ENCODE measurements at places on chromosomes 6 and 20.
A peak's percentile ranks its signal among the peaks of the same experiment; 100 is the strongest.

GRCh38 chr20:38393259-38393658 lies 41.9 kb downstream of the SNHG17 start:
- DNase-seq = no peak

DNA sequence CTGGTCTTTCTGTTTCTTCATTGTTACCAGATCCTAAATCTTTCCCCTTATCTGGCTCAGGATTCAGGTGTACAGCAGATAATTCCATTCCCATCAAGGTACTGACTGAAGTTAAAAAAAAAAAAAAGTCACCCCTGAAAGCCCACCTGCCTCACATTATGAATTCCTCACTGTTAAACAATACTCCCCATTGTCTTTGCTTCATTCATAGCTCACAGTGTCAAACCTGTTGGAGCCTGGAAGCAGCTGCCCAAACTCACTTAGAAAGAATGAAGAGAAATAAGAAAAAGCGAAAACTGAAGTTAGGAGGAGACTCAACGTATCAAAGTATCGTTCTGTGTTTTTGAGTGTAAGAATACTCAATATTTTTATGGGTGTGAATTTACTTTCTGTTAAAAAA lies 1.8 kb upstream of the DCBLD1 start:
- no peak for DNase-seq

DNA sequence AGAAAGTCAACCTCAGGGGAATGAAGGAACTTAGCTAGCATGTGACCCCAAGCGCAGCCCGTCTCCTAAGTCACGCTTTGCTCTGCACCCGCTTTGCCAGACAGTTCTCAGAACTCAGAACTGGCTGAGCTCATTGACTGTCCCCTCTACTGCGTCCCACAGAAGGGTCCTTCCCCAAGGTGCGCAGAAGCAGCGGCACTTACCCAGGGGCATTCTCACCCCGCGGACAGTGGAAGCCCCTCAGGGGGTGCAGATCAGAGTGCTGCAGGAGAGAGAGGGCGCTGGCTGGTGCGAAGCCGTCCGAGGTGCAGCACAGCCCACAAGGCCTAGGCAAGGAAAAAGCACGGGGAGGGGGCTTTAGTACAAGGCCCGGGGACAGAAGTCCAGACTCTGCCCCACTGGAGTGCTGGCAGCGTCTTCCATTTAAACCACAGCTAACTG lies 807 bp downstream of the SNHG17 start:
- DNase-seq = no peak

DNA sequence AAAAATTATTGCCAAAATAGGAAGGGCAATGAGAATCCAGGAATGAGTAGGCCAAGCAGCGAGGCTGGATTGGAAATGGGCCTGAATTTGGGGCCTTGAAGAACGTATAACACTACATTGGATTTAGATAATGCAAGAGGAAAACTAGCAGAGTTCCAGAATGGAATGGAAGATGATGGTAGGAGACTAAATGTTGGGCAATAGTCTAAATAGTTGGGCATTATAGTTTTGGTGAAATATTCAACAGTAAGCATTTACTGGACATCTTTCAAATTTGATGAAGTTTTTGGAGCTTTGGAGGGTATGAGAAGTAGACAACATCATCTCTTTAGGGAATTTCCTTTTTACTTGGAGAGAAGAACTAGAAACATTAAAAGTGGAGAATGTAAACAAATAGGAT lies 3.4 kb upstream of the JARID2 start:
- no peak for DNase-seq

GRCh38 chr6:1580585-1580984 lies 29.1 kb upstream of the FOXC1 start:
- no peak for DNase-seq

- peak; percentile 73 for DNase-seq
These were observed 9.4 kb upstream of the OCSTAMP start for GRCh38 chr20:46559685-46560440.

GRCh38 chr6:90095145-90095544 lies 200.9 kb downstream of the GJA10 start:
- DNase-seq = no peak

DNA sequence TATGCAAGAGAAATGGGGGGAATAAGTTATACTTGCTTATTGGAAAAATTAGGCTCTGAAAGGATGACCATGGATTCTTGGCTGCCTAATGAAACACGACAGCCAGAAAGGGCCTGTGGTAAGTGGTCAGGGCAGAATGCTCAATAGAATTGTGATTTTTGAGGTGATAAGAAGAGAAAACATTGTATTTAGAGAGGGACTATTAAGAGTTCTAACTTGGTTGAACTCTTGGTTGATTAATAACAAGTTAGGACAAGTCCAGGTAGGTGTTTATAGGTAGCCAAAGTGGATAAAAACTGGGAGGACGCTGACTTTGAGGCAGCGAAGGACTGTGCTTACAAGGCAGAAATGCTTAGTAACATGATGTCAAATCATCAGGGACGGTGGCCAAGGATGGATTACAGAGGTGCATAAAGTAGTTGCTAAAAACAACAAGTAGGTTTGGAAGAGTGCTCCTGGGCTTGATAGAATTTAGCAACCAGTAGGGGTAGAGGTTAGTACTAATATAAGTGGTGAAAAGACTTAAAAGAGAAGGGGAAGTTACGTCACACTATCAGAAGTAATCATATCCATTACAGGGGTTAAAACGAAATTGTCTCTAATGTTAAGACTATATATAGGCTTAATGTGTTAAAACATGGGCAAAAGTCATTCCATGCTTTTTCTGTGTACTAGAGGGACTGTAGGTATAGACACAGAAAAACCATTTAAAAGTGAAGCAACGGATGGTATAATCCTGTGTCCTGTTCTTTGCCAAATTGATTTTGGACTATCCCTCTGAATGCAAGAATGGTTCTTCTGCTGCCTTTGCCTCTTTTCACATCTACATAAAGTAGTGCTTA lies 98.6 kb downstream of the EYA4 start:
- no peak for DNase-seq

- DNase-seq = no peak
These were observed 717.3 kb upstream of the POU3F2 start for GRCh38 chr6:98117068-98117467.

DNA sequence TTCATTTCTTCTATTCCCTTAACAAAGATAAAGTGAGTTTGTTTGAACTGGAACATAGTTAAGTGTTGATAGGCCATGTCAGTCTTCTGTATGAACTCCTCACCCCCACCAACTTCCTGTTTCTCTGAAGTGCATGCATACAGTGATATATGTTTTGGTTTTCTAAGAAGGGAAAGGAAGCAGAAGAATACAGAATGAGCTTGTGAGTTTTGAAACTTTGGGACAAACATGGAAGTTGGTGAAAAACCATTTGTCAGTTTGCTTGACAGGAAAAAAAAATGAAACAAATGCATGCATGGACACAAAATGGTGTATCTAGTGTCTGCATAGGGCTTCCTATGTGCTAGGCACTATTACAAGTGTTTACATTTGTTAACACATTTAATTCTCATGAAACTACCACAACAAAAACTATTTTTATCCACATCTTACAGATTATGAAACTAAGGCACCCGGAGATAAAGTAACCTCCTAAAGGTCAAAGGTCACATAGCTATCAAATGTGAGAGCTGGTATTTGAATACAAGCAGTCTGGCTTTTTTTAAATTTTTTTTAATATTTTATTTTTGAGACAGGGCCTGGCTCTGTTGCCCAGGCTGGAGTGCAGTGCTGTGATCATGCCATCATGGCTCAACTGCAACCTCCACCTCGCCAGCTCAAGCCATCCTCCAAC lies 105.9 kb downstream of the ADGRB3 start:
- DNase-seq = no peak

GRCh38 chr6:156697225-156697830 lies 79.8 kb upstream of the ARID1B start:
- no peak for DNase-seq

DNA sequence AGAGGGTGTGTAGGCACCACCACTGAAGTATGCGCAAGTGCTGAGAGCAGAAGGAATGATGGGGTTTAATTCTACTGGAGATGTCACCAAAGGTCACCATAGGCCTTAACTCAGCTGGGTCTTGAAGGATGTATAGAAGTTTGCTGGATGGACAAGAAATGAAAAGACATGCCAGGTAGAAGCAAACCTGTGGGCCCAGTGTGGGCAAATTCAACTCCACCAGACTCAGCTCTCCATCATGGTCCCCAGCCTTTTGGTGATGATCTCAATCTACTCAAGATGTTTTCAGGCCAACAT lies 124.5 kb downstream of the SNX5 start:
- no peak for DNase-seq

GRCh38 chr6:4775494-4776130 lies 592 bp upstream of the CDYL start:
- DNase-seq = peak; percentile 19

DNA sequence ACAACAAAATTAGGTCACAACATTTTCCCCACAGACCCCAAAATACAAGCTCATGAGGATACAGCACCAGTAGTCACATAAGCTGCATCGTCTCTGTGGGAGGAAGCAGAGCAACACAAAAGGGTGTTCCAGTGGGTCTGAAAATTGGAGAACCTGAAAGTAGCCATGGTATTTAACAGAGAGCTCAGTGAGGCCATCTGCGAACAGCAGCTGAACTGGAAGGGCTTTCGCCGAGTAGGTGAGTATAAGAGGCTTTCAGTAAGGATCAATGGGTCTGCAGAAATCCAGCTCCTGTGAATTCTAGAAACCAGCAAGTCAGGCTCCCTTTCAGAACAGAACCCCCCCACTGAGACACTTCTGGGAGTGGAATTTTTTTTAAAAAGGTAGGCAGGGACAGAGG lies 120.0 kb upstream of the RREB1 start:
- peak; percentile 28 for DNase-seq

GRCh38 chr6:35240838-35241801 lies 18.4 kb upstream of the ZNF76 start:
- peak; percentile 77 for DNase-seq

DNA sequence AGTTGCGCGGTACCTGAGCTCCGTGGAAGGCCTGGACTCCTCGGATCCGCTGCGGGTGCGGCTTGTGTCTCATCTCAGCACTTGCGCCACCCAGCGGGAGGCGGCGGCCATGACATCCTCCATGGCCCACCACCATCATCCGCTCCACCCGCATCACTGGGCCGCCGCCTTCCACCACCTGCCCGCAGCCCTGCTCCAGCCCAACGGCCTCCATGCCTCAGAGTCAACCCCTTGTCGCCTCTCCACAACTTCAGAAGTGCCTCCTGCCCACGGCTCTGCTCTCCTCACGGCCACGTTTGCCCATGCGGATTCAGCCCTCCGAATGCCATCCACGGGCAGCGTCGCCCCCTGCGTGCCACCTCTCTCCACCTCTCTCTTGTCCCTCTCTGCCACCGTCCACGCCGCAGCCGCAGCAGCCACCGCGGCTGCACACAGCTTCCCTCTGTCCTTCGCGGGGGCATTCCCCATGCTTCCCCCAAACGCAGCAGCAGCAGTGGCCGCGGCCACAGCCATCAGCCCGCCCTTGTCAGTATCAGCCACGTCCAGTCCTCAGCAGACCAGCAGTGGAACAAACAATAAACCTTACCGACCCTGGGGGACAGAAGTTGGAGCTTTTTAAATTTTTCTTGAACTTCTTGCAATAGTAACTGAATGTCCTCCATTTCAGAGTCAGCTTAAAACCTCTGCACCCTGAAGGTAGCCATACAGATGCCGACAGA lies 9.9 kb downstream of the HEY2 start:
- DNase-seq = no peak

GRCh38 chr20:50879649-50880550 lies 51.3 kb downstream of the ADNP start:
- DNase-seq = no peak

DNA sequence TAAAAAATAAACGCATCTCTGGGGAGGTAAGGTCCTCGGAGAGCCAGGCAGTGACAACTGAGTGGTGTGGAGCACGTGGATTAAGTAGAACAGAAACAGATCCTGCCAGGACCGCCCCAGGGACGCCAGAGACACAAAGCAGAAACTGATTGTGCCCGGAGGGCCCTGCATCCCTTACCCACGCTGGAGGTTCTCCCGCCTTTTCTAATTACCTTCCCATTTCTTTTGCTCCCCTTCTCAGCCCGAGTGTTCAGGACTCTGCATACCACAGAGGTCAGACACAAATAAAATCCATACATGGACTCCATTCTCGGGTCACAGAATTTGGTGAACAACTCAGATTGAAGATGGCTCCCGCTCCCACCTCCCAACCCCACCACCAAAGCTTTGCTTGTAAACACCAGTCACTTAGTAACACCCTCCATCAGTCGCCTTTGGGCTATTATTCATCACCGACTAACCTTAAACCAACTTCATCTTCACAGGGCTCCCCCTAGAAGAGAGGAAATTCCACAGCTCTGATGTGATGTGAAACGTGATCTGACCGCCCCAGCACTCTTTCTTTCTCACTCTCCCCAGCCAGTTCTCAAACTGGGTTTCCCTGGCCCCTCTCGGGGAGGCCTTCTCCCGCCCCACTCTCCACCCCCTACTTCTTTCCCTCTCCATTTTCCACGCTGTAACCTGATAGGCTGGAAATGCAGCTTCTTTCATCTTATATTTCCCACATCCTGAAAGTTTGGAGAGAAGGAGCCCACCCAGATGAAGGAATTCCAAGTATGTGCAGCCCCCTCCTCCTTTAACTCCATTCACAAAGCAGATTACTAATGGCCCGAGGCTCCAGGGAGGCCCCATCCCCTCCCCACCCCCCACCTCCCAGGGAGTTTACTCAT lies 32.5 kb upstream of the PIM1 start:
- no peak for DNase-seq

- no peak for DNase-seq
These were observed 341.2 kb downstream of the CDKAL1 start for GRCh38 chr6:20875369-20875963.

GRCh38 chr20:62155428-62156253 lies 12.1 kb downstream of the SS18L1 start:
- no peak for DNase-seq

DNA sequence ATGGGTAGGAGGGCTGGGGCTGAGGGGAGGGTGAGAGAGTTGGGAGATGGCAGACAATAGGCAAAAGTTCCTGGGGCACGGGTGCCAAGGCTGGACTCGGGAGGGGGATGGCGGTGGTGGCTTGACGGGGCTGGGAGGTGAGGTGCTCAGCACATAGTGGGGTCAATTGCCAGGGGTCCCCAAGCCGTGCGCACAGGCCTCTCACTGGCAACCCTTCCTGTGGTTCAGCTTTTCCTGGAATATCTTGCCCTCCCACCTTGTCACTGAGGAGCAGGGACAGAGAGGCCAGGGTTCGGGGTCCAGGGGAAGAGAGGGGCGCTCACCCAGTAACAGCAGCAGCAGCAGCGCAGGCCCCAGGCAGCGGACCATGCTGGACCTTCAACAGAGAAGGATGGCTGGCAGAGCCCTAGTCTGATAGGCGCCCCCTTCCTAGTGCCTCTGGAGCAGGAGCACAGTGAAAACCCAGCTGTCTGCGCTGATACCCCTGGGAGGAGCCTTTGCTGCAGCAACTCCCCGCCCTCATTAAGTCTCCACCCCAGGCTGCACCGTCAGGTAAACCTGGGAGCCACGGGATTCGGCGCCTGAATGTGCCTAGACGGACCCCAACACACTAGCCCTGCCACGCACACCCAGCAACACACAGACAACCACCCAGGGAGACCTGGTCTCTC lies at the start of gene GFRA4:
TSS of gene GFRA4 (minus strand) at position 369 of the 671 bp plus-strand sequence. CDS start at position 369, 0 bp downstream.
- no peak for DNase-seq

- no peak for DNase-seq
These were observed 163.2 kb upstream of the OLIG3 start for GRCh38 chr6:137657351-137657911.
